ENCODE measurements at places on chromosomes 16 and 17.

- DNase-seq = no peak
Observed at GRCh38 chr16:9846362-9847099, 335.7 kb downstream of the GRIN2A start.

DNA sequence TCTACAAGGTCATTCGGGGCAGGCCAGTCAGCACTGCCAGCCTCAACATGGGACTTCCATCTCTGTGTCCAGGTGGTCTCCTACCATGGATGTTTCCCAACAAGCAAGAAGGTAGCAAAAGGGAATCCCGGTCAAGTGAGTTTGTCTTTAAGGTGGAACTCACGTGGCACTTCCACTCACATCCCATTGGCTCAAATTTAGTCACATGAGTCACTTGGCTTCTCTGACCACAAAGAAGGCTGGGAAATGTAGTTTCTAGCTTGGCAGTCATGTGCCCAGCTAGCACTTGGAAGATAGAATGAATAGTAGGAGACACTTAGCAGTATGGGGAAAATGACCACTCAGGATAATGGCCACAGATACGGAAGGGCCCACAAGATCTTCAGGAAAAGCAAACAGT is 106.6 kb downstream of the AIPL1 start:
- DNase-seq = no peak

GRCh38 chr17:73387746-73388577 is 76.2 kb upstream of the CDC42EP4 start:
- no peak for DNase-seq

DNA sequence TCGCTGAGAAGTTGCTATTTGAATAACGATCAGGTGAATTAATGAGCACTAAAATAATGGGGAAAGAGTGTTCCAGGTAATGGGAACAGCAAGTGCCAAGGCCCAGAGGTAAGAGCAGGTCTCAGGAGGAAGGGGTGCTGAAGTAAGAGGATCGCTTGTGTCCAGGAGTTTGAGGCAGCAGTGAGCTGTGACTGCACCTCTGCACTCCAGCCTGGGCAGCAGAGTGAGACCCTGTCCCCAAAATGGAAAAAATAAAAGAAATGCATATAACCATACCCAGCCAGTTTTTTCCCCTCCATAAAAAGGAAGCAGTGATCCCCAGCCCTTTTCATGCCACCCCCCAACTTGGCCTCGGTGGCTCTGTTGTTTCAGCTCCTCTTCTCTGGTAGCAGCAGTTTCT is 16.8 kb upstream of the HAS3 start:
- DNase-seq = no peak

- DNase-seq = no peak
Observed at GRCh38 chr17:60231234-60231633, 81.5 kb downstream of the CA4 start.

DNA sequence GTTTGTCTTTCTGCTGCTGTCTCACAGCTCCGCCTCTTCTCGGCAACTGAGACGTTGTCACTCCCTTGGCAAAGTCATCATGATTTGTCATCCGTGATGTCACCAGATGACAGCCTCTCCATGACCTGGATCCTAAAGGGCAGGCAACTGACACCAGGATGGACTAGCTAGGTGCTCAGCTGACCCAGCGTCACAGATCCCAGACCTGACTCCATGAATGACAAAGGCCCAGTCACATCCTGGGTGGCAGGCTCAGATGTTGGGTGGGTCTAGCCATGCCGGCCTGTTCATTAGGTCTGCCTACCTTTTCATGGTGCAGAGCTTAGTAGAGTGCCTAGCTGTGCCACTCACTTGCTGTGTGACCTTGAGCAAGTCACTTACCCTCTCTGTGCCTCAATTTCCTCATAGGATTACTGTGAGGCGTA is 3.8 kb upstream of the TMEM238L start:
- no peak for DNase-seq

DNA sequence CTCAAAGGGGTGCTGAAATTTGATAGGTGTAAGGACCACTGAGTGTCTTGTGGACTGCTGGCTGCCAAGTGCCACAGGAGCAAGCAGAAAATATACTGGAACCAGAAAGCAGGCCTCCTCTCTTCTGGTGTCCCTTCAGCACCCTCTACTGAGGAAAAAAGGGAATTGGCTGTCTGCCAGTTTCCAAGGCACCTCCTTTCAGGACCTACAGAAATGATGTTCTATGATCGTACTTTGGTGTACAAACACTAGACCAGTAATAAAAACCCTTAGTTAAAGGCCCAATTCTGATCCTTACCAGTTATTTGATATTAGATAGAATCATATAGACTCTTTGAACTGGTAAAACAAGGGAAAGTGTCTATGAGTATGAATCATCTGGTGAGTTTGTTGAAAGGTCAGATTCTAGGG is 35.8 kb upstream of the BCAS3 start:
- no peak for DNase-seq

- DNase-seq = no peak
Observed at GRCh38 chr16:67593288-67593687, 31.0 kb downstream of the CTCF start.

- no peak for DNase-seq
Observed at GRCh38 chr17:29653995-29654714, 31.4 kb upstream of the CORO6 start.

- DNase-seq = no peak
Observed at GRCh38 chr16:71407731-71408130, 34.1 kb downstream of the TLE7 start.

DNA sequence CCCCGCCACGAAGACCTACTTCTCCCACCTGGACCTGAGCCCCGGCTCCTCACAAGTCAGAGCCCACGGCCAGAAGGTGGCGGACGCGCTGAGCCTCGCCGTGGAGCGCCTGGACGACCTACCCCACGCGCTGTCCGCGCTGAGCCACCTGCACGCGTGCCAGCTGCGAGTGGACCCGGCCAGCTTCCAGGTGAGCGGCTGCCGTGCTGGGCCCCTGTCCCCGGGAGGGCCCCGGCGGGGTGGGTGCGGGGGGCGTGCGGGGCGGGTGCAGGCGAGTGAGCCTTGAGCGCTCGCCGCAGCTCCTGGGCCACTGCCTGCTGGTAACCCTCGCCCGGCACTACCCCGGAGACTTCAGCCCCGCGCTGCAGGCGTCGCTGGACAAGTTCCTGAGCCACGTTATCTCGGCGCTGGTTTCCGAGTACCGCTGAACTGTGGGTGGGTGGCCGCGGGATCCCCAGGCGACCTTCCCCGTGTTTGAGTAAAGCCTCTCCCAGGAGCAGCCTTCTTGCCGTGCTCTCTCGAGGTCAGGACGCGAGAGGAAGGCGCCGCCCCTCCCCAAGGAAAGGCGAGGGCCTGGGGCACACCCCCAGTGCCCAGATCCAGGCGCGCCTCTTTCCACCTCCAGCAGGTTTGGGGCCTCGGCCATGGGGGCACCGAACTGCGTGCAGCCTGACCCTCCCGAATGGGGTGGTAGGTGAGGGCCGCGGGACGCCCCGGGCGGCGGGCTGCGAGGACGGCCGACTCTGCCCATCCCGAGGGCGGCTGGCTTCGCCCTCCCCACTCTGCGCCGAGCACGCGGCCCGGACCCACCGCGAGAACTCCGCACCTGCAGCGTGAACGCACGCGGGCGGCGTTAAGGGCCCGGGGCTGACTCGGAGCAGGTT is 664 bp downstream of the HBQ1 start:
- peak; percentile 74 for DNase-seq

GRCh38 chr17:9817086-9817485 is 4.8 kb downstream of the GSG1L2 start:
- no peak for DNase-seq

- no peak for DNase-seq
Observed at GRCh38 chr16:4578961-4579530, 22.9 kb downstream of the C16orf96 start.

DNA sequence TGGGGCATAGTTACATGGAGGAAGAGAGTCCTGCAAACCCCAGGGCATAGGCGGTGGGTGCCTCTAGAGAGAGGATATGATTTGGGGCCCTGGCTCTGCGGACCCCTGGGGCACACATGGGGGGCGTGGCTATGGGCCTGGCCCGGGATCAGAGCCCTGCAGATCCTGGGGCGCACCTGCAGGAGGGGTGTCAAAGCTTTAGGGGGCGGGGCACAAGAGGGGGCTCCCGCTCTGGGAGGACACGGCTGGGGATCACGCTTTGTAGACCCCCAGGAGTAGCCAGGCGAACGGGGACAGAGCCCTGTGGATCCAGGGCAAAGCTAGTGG is 497 bp downstream of the BCL7C start:
- DNase-seq = no peak

DNA sequence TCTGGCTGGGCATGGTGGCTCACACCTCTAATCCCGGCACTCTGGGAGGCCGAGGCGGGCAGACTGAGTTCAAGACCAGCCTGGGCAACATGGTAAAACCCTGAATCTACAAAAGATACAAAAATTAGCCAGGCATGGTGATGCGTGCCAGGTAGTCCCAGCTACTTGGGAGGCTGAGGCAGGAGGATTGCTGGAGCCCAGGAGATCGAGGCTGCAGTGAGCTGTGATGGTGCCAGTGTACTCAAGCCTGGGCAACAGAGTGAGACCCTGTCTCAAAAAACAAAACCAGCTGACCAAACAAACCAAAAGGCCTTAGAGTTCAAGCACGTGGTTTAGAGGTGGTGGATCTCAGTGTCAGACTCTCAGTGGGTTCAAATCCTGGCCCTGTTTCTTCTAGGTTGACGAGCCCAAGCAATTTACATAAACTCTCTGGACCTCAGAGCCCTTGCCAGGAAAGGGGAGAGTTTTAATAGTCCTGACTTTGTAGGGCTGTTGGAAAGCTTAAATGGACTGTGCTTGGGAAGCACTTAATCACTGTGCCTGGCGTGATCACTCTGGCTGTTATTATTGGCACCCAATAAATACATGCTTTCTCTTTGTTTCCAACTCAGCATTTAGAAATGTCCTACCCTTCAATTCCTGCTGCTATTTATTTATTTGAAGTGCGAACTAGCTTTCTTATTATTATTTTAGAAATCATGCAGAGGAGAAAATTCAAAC is 44.7 kb downstream of the ABCC1 start:
- DNase-seq = no peak

GRCh38 chr16:11163761-11164261 is 92.2 kb downstream of the SOCS1 start:
- DNase-seq = no peak

- no peak for DNase-seq
Observed at GRCh38 chr17:53844491-53845107, 21.9 kb downstream of the KIF2B start.

GRCh38 chr17:6548578-6549330 is 7.6 kb downstream of the PITPNM3 start:
- DNase-seq = no peak

DNA sequence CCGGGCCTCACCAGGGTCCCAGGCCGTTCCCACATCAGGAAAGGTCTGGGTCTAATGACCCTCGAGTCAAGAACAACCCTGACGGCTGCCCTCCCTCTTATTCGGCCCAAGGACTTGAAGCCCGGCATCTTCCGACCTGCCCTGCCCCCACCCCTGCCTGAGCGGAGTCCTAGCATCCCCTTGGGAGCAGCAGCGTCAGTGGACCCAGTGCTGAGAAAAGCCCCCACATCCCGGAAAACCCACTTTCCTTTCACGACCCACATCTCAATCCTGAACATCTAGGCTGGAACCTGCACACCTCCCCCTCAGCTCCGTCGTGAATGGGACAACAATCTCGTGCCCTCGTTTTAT is 769 bp downstream of the TMEM88 start:
- no peak for DNase-seq

GRCh38 chr16:8070506-8070905 is 519.8 kb downstream of the TMEM114 start:
- no peak for DNase-seq

DNA sequence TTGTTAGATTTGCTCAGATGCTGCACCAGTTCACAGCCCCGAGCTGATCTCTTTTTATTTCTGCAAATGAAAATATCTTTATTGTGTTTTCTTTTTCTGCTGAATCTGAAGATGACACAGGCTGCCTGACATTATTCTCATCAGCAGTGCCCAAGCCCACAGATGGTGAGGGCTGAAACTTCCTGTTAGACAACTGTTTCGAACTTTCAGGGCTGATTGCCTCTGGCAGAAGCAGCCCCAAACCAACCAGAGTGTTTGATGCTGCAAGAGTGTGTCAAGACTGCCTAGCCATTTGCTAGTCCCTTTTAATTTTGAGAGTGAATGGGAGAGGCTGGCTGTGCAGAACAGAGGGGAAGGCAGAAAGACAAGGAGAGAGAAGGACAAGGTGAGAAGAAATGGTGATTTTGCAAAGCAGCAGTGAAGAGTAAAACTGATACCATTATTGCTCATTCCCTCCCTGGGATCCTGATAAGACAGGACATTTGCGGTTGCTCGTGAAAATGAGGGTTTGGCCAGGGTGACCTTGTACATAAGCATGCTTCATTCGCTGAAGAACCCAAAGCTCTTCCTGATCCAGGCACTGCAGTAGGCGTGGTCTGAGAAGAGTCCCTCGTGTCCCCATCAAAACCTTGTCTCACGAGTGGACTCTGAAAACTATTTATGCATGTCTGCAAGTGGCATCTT is 77.2 kb downstream of the TMEM114 start:
- DNase-seq = no peak

- DNase-seq = no peak
Observed at GRCh38 chr16:84234321-84235241, 5.2 kb downstream of the KCNG4 start.

DNA sequence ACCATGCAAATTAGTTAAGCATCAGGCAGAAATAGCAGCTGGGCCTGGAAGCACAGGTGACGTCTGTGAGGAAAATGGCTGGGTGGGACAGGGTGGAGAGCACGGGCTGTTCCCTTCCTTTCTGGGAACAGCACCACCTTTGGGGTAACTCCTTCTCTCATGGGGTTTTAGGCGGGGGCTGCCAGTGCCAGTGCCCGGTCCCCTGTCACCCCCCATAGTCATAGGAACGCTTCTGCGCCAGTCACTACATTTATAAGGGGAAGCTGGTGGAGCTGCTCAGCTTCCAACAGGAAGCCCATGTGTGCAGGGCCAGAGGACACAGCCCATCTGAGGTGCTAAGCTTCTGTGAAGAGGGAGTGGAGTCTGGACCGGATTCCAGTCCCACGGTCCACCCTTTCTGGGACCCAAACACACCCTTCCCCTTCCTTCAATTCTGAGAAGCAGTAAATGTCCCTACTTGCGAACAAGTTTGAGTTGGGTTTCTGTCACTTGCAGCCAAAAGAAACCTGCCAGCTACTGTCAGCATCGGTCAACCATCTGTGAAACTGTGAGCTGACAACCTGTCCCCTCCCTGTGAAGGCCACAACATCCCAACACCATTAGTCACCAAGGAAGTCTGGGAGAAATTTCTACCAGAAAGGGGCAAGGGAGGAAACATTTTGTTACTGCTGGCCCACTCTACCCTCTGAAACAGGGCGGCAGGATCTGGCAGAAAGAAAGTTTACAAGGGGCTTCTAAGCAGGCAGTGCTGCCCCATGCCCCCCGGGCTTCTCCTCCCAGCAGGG is 86.0 kb upstream of the AMZ2 start:
- no peak for DNase-seq

GRCh38 chr16:11465675-11466074 is 120.4 kb downstream of the RMI2 start:
- no peak for DNase-seq

- DNase-seq = peak; percentile 59
Observed at GRCh38 chr17:57603978-57604377, 141.1 kb downstream of the CCDC182 start.

- no peak for DNase-seq
Observed at GRCh38 chr16:68246666-68247065, 1.5 kb downstream of the PLA2G15 start.

- DNase-seq = no peak
Observed at GRCh38 chr16:48003206-48003907, 152.4 kb downstream of the ABCC12 start.

GRCh38 chr17:41567317-41567716 is 4.5 kb downstream of the KRT9 start:
- DNase-seq = no peak

GRCh38 chr16:12570046-12570618 is 233.6 kb downstream of the CPPED1 start:
- DNase-seq = no peak

Measured in activated gamma-delta T cell treated with anti-CD3 and anti-CD28 coated beads, Interleukin-2, amount 50 U/mL, for 16 hours (primary cell).